ENCODE measurements at places on chromosomes 7 and 10.
A peak's percentile ranks its signal among the peaks of the same experiment; 100 is the strongest.

- DNase-seq = no peak
These were observed 2.3 kb downstream of the FBXO24 start for GRCh38 chr7:100588438-100588837.

- no peak for DNase-seq
These were observed 82.4 kb upstream of the RNF32 start for GRCh38 chr7:156558198-156558597.

GRCh38 chr7:105851064-105851463, 25.3 kb downstream of the ATXN7L1 start:
- DNase-seq = no peak

DNA sequence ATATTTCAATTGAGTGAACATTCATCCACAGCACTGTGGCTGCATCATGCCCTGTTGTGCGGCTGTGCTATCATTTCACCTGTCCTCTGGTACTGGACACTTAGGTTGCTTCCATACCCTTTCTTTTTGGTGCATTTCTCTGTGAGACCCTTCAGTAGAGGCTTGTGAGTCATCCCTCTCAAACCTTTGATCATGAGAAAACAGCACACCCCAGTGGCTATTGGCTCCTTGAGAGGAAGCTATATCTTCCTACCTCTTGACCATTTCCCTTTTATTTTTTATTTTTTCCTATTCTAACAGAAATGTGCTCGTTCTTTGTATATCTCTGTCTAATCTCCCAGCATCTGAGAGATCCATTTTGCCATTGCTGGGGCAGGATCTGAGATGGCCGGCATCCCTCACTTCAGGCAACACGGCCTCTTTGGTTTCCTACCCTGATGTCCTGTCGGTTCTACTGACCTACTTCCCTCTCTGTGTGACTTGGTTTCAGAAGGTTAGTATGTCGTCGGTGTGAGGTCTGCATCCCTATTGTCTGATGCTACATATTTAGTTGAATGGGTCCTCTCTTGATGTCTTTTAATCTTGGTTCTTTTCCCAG, 23.8 kb upstream of the PIK3AP1 start:
- no peak for DNase-seq

DNA sequence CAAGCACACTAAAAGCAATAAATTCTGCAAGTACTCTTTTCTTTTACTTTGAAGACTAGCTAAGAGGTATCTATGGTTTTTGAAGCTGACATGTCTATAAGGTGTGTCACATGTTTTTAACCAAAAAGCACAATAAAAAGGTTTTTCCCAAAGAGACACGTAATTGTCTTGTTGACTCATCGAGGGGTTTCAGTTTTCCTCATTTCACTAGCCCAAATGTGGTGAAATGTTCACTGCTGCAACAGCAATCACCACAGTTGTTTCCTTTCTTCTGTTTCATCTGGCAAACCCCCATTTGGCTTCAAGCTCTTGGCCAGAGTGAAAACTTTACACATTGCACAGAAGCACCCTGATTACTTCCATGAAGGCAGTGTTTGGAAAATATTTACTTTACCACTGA, 3.8 kb upstream of the HOXA4 start:
- DNase-seq = no peak

- no peak for DNase-seq
These were observed 214.2 kb downstream of the ANK3 start for GRCh38 chr10:60175441-60175971.

DNA sequence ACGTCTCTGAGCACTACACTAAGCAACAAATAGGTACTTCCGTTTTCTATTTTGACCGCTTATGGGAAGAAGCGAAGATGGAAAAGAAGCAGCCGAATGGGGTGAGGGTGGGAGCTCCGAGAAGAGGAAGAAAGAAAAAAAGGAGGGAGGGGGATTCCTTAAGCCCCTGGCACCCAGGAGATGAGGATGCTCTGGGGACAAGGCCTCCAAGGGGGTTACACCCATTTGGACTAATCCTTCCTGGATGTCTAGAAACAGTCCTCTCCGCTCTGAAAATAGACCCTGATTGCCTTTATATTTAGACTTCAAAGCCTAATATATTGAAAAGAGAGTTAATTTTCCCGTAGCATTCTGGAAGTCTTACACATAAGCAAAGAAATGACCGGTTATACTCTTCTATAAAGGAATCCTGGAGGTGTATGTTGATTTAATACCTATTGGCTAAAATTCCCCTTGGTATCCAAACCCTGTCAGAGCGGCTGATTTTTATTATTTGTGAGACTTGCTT, 676 bp upstream of the HTR7 start:
- no peak for DNase-seq

GRCh38 chr10:31803606-31804351, 124.9 kb downstream of the ARHGAP12 start:
- DNase-seq = no peak

- no peak for DNase-seq
These were observed 107.0 kb downstream of the HIP1 start for GRCh38 chr7:75631711-75632110.

- peak; percentile 10 for DNase-seq
These were observed 45.5 kb upstream of the TARP start for GRCh38 chr7:38318803-38319416.

- no peak for DNase-seq
These were observed 7.3 kb upstream of the SLC25A13 start for GRCh38 chr7:96329241-96329640.

DNA sequence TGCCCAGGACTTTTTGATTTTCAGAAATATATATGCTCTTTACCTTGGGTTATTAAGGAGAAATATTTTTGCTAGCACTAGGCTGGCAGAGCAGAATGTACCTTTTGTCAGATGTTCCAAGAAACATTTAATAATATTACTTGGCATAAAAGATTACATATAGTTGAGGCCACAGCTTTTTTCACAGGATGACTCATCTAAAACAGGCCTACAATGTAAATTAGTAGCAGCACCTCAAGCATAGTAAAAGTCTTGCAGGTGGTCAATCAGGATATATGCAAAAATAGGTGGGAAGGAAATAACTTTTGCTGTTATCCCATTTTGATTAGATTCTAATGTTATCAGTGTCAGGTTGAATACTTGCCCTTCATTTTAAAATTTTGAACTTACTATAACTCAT, 14.9 kb upstream of the ITGB1 start:
- no peak for DNase-seq

DNA sequence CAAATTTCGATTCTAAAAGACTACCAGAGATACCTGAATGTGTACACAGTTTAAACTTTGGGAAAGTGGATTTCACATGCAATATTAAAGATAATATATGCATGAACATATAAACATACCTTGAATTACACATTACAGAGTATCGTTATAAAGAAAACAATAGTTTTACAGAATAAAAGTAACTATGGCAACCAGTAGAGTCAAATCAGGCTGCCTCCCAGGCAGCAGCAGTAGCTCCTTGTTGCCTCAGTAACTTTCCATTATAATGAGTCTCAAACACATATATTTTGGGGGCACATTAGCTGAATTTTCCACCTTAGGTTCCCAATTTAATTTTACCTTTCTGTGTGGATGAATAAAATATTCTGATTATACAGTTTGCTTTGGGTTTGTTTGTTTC, 164.4 kb upstream of the FEZF1 start:
- DNase-seq = no peak

GRCh38 chr10:24824124-24824523, 100.4 kb upstream of the ARHGAP21 start:
- no peak for DNase-seq

- no peak for DNase-seq
These were observed 268.5 kb upstream of the AKR1E2 start for GRCh38 chr10:4557469-4557868.

GRCh38 chr10:121033366-121033765, 182.2 kb downstream of the WDR11 start:
- no peak for DNase-seq

DNA sequence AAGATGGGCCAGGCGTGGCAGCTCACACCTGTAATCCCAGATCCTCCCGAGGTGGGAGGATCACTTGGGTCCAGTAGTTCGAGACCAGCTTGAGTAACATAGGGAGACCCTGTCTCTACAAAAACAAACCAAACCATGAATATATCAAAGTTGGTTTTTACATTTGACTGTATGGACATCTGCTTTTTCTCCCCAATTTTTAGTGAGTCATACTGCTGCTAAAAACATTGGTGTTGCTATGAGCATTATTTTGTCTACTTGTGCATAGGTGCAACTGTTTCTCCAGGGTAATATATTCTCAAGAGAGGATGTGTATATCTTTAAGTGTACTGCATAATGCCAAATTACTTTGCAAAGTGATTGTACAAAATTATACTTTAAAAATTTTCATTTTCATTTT, 769 bp upstream of the TMEM248 start:
- no peak for DNase-seq

DNA sequence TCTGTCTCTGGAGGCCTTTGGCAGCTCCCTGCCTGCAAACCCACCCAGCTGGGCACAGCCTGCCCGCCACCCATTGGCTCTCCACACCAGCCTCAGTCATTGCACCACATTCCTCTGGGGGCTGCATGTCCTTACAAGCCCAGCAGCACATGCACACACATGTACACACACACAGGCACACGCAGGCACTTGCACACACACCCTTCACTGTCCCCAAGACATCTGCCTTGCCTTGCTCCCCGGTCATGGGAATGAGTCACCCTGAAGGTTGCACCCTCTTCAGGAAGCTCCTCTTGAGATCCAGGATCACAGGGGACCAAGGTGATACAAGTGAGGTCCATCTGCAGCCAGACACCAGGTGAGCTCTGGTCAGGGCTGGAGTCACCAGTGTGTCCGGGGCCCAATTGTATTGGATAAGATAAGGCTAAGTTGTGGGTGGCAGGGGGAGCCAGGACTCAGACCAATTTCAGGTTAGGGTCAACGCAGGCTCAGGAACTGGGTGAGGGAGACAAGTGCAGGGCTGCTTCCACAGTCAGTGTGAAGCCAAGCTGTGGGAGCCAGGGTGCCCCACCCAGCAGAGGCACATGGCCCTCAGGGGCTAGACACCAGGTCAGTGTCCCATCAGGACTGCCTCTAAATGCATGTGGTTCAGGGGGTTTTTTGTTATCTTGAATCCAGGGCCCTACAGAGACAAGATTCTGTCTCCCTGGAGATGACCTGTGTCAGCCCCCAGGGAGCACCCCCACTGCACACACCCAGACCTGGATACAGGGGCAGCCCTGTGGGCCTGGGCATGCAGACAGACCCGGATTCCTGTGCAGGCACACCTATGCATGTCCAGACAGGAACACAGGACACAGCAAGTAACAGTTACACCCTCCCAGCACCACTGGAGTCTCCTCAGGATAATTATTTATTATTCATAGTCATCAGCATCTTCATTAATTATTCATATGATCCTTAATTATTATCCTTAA, 33.8 kb downstream of the KCNH2 start:
- no peak for DNase-seq

DNA sequence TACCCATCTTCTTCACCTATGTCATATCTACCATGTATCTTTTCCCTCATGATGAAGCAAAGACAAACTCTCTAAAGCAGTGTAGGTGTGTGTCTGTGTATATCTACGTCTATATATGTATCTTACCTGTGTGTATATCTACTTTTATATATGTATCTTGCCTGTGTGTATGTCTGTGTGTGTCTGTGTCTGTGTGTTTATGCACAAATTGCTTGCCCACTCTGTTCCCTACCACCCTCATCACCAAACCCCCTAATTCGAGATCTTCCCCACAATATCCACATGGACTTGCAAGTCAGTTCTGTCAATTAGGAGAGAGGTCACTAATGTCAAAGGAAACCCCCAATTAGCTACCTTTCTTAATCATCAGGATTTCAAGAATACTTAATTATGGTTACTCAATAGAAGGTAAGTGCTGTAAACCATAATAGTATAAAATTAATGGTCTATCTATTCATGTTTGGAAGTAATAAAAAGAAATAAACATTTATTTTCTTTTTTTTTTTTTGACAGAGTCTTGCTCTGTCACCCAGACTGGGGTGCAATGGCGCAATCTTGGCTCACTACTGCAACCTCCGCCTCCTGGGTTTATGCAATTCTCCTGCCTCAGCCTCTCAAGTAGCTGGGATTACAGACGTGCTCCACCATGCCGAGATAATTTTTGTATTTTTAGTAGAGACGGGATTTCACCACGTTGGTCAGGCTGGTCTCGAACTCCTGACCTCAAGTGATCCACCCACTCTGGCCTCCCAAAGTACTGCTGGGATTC, 43.6 kb downstream of the ANKRD61 start:
- no peak for DNase-seq

GRCh38 chr7:25244254-25245033, 16.2 kb upstream of the NPVF start:
- DNase-seq = no peak

- no peak for DNase-seq
These were observed 105.1 kb downstream of the AASS start for GRCh38 chr7:122038904-122039303.

All from SK-N-MC (cell line).